Activated T-helper 2 cell treated with anti-CD3 and anti-CD28 coated beads, Interferon-gamma antibody, Interleukin-2, Interleukin-4, amounts not matched to agents 10 μg/mL and 5 μg/mL and 100 μg/mL, durations not matched to agents 14 hours and 24 hours and 36 hours (primary cell): ENCODE measurements at places on chromosomes 3 and 15. TPM values are rescaled to one million over a fixed set of nuclear protein-coding genes. Genes with fewer than 3 reads are reported as not detected.

The NME9 gene
- 0.30 TPM in 1 of 2 replicates, not detected in the other for total RNA-seq

The ROBO2 gene
- total RNA-seq: not detected in 2 replicates

The ARL14 gene
- total RNA-seq: not detected in 2 replicates

The PAQR9 gene
- not detected in 2 replicates for total RNA-seq

The KBTBD8 gene
- 10.4 and 13.4 TPM in 2 replicates for total RNA-seq

The CELF6 gene
- total RNA-seq: 0.16 and 0.30 TPM in 2 replicates

The TNFAIP8L3 gene
- total RNA-seq: 0.98 and 1.8 TPM in 2 replicates

The BUB1B gene
- 70.7 and 73.1 TPM in 2 replicates for total RNA-seq
